DMS79 (cell line): ENCODE measurements at places on chromosomes 3 and 15.

- DNase-seq = no peak
Measured at GRCh38 chr15:70853973-70854665, at the start of gene LARP6. LARP6 (minus strand) TSS chr15:70854157; CDS start chr15:70854088, 69 bp downstream.

DNA sequence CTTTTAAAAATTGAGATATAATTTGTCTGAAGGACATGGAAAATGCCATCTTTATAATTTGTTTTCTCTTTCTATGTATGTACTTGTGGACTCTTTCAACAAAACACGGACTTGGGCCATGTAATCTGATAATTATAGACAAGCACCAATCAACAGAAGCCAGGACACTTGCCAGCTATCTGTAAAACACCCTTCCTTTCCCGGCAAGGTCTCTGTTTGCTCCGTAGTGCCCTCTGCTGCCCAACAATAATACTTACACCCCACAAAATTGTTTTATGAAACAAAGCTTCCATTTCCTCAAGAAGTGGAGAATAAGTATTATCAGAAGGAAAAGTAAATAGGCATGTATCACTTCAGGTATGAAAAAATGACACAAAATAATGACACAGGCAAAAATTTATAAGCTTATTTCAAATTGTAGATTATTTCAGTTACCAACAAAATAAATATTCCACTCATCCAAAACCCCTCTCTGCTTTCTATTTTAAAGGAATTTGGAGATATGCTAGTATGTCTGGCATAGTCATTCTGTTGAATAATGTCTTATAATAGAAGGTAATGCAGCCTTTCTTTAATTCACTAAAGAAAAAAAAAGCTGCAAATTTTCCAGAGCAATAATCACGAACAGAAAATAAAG lies 32.8 kb downstream of the MYH15 start:
- DNase-seq = peak; percentile 40

- no peak for DNase-seq
Measured at GRCh38 chr3:129558772-129559564, 16.0 kb downstream of the H1-8 start.

- DNase-seq = no peak
Measured at GRCh38 chr15:91911844-91912243, 58.3 kb downstream of the SLCO3A1 start.

GRCh38 chr15:80325206-80325605 lies 73.2 kb upstream of the CTXND1 start:
- DNase-seq = no peak

- no peak for DNase-seq
Measured at GRCh38 chr3:126834596-126835471, 130.8 kb downstream of the CHCHD6 start.

- DNase-seq = no peak
Measured at GRCh38 chr15:97968380-97968779, 7.9 kb downstream of the ARRDC4 start.

DNA sequence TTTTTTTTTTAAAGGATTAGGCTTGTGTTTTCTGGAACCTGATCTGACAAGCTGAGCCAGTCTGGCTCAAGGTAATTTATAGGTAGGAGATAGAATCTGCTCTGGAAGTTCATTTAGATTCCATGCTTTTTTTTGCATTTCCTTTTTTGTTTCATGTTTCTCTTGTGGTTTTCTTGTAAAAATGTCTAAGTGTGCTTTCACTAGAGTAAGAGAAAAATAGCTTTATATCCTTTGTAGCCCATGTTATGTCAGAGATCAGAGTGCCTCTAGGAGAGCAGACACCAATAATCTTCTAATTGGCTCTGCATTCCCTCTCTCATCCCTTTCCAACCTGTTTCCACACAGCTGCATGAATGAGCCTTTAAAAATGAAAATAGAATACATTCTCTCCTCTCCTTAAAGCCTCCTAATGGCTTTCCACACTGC lies 389.8 kb upstream of the KCNMB2 start:
- no peak for DNase-seq

DNA sequence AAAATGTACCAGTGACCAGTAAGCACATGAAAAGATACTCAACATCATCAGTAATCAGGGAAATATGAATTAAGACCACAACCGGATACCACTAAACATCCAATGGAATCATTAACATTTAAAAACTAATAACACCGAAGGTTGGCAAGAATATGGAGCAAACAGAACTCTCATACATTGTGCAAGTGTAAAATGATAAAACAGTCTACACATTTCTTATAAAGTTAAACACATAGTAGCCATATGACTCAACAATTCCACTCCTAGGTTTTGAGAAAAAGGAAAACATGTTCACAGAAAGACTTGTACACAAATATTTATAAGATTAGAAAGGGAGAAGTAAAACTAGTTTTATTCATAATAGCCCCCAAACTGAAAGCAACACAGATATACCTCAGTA lies 60.3 kb upstream of the SLCO2A1 start:
- DNase-seq = no peak

DNA sequence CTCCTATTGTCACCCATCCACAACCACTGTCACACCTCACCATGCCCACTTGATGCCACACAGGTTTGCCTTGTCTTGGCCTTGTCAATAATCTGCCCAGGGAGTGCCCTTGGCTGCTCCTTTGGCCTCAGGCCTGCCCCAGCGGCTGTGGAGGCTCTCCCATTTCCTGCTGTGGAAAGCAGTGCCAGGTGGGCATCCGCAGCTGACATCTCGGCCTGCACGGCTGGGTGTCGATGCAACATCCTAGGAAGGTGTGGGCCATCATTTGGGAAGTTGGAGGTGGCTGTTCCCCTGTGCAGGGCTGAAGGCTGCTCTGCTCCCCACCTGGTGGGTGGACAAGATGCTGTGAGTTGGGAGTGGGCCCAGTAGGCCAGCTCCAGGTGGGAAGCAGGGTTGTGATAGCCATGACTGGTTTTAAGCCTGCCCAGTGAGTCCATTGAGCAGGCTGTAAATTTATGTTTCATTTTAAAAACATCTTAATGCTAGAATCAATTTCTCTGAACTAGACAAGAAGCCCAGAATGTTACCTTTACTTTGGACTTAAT lies 12.5 kb downstream of the DNAH1 start:
- no peak for DNase-seq

- peak; percentile 63 for DNase-seq
Measured at GRCh38 chr15:51681303-51681963, at the start of gene SCG3. SCG3 (plus strand) TSS chr15:51681503; CDS start chr15:51681756, 253 bp downstream.
